Esophagus mucosa (tissue), 1 donor: ENCODE measurements at places on chromosomes 11 and 22. TPM values are rescaled to one million over a fixed set of nuclear protein-coding genes. Genes with fewer than 3 reads are reported as not detected.

APOA5 gene
- not detected for total RNA-seq

GRCh38 chr11:22006901-22007300 lies 186.0 kb upstream of the ANO5 start:
- ATAC-seq, result no peak

GRCh38 chr11:124717786-124718651 lies 21.7 kb upstream of the NRGN start:
- peak; percentile 38 for ATAC-seq

DNA sequence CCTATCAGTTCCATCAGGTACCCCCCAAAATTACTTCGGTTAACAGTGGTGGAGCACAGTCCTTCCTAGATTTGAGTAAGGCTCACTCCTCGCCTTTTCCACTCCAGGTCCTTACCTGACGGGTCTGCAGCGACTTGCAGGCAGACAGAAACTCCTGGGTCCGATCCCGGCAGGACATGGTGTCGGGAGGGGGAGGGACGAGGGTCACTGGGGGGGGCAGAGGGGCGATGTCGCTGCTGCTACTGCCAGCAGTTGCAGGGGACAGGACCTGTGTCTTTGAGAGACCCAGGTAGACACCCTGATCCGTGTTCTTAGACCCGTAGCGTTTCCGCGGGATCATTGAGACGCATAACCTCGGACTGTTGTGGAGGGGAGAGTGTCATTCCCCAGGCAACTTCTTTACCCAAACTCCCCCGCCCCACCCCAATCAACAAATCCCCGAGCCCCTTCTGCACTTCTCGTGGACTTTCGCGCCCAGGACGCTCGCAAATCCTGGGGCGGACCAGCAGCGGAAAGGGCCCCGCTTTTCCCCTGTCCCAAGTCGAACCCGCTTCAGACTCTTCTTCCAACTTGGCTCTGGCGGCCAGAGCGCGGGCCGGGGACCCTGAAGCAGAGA lies 839 bp downstream of the STX5 start:
- no peak for ATAC-seq

PRG3 gene
- not detected for total RNA-seq

GRCh38 chr11:132471466-132471865 lies 1060.8 kb downstream of the OPCML start:
- ATAC-seq, result no peak

SPINDOC gene
- total RNA-seq, result 4.4 TPM

CENPM gene
- total RNA-seq, result 10.6 TPM

- ATAC-seq, result no peak
These were observed 68.1 kb downstream of the PDE2A start for GRCh38 chr11:72605973-72606747.

- no peak for ATAC-seq
These were observed 39.4 kb downstream of the SWAP70 start for GRCh38 chr11:9703280-9703679.

KCNQ1OT1 gene
- 0.60 TPM for total RNA-seq

TECTA gene
- 0.28 TPM for total RNA-seq

DNA sequence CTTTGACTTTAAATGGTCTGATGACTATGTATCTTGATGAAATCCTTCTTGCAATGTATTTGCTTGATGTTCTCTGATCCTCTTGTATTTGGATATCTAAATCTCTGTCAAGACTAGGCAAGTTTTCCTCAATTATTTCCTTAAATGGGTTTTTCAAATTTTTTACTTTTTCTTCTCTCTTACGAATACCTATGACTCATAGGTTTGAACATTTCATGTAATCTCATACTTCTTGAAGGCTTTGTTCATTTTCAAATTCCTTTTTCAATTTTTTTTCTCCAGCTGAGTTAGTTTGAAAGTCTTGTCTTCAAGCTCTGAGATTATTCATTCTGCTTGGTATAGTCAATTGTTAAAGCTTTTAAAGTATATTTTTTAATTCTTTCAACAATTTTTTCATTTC lies 13.1 kb downstream of the OR10W1 start:
- ATAC-seq, result no peak
